ENCODE measurements at places on chromosomes 5 and 9.

- DNase-seq, result peak; percentile 8
Observed at GRCh38 chr5:22560147-22560546, 293.0 kb downstream of the CDH12 start.

- no peak for DNase-seq
Observed at GRCh38 chr5:103244398-103244797, 14.2 kb upstream of the MACIR start.

DNA sequence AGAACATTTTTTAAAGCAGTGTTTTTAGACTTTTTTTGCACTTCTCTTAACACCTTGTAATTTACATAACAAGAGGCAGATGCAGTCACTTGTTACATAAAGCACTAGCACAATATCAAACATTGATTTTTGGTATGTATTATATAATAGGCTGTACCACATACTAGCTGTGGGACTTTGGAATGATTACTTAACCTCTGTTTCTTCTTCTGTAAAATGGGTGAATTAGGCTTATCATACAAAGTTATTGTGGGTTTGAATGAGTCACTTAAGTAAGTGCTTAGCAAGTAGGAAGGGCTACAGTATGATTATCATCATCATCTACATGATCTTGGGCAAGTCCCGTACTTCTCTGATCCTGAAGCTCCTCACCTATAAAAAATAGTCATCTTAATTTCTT lies 2.1 kb downstream of the FAM81B start:
- DNase-seq, result no peak

GRCh38 chr5:132414634-132415378 lies 45.3 kb downstream of the SLC22A5 start:
- no peak for DNase-seq

All from AG20443 (cell line).